ENCODE measurements at places on chromosomes 5 and 9. TPM values are rescaled to one million over a fixed set of nuclear protein-coding genes. Genes with fewer than 3 reads are reported as not detected.

DNA sequence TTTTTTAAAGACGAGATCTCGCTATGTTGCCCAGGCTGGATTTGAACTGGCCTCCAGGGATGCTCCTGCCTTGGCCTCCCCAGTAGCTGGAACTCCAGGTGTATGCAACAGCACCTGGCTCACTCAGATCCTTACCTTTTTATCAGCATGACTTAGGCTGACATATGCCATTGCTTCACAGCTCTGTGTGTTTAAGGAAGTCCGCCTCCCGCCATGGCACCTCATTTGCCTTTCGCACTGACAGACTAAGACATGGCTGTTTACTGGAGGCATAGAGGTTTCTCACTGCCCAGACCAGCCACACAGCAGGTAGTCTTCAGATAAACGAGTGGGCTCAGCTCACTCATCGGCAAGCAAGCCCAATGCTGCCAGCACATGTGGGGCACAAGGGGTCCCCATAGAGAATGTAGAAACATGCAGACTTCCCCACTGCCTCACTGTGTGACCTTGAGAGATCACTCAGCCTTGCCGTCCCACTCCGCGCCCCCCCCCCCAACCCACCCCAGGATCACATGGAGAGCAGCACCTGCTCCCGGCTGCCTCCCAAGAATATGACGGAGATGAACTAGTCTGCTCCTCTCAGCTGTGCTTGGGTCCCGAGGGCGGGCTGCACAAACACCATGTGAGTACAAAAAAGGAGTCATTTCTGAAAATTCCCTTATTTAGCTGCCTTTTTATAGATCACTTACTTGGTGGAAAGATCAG lies 62.8 kb downstream of the DCP2 start:
- DNase-seq, result no peak

DNA sequence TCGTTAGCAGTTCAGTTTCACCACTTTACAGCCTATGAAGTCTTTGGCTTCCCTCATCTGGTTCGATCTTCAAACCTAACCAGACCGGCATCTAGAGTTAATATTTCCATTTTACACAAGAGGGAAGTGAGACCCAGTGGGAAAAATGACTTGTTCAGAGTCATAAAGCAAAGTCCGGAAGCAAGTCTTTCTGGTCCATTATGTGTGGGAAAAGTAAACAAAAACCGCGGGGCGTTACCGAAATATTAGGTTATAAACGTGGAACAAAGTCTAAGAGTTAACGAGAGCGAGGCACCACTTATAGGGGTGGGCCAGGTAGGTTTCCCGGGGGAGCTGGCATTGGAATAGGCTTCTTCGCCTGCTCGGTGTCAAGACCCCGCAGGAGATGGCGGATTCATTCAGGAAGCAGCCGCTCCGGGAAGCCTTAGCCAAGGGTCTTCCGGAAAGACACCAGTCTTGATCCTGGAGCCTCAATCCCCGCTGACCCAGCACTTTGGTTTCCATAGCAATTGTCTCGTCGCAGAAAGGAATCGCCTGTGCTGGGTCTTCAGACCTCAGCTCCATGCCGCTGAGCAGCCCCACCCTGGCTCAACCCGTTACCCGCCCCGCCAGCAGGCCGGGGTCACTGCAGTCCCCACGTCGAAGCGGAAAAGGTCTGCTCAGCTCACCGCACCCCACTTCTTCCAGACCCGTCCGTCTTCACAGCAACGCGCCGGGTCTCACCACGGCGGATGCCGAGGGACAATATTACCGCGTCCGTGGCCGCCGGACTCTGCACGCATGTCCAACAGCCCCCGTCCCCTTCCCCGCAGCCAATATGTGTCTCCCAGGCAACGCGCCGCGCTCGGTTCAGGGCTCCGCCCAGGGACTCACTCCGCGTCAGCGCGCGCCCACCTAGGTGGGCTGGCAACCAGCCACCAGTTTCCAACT lies at the start of gene C5orf52:
Gene C5orf52 (plus strand): TSS at position 872 of the 930 bp plus-strand sequence. CDS start 82 bp downstream, outside the sequence.
- peak; percentile 88 for DNase-seq

GRCh38 chr9:84381508-84381907 lies 41.0 kb upstream of the SLC28A3 start:
- no peak for DNase-seq

- no peak for DNase-seq
These were observed 8.5 kb downstream of the CDX1 start for GRCh38 chr5:150175076-150175475.

GRCh38 chr9:15047028-15047551 lies 136.9 kb upstream of the FREM1 start:
- DNase-seq, result no peak

- no peak for DNase-seq
These were observed 21.6 kb downstream of the OSMR start for GRCh38 chr5:38867416-38867815.

DNA sequence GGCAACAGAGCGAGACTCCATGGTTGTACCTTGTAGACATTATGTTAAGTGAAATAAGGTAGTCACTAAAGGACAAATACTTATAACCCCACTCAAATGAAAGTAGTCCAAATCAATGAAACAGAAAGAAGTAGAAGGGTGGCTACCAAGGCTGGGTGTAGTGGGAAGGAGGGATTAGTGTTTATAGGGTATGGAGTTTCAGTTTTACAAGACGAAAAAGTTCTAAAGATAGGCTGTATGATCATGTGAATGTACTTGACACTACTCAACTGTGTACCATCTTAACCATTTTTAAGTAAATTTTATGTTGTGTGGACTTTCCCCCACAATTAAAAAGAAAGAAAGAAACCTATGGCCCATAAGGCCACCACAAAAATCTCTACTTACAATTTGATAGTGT lies 32.2 kb downstream of the ALDH7A1 start:
- no peak for DNase-seq

Gene TPPP
- total RNA-seq, result 10.8 TPM

Gene ARID3C
- total RNA-seq, result not detected

Gene NELFB
- total RNA-seq, result 36.7 TPM

Gene PTPN3
- 1.7 TPM for total RNA-seq

Gene FUBP3
- total RNA-seq, result 35.9 TPM

Gene ADAMTS19
- not detected for total RNA-seq

Gene DAB2IP
- 68.1 TPM for total RNA-seq

Gene LOX
- total RNA-seq, result 98.8 TPM

Gene RASGRF2
- total RNA-seq, result 6.8 TPM

Data from posterior vena cava (tissue), 2 donors.